Epithelial cell of prostate (primary cell): ENCODE measurements at places on chromosomes 5 and 9.

- DNase-seq = no peak
Measured at GRCh38 chr5:172493002-172493401, 38.7 kb upstream of the SH3PXD2B start.

GRCh38 chr5:84028093-84028492 lies 307.4 kb upstream of the HAPLN1 start:
- no peak for DNase-seq

DNA sequence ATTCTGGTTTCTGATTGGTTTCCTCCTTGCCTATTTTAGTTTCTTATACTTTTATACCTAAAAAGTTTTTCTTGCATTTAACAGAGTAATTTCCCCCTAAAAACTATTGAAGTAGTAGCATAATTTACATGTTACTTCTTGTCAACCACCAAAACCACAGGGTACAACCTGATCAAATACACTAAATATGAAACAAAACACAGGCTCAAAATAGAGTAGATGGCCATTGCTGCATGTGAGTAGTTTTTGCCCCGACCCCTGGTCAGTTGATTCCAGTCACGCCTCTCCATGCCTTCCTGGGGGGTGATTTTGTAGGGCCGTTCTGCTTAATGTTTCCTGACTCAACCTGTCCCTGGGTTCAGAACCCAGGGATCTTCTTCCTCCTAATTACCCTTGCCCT lies 101.8 kb downstream of the TLE4 start:
- DNase-seq = no peak

DNA sequence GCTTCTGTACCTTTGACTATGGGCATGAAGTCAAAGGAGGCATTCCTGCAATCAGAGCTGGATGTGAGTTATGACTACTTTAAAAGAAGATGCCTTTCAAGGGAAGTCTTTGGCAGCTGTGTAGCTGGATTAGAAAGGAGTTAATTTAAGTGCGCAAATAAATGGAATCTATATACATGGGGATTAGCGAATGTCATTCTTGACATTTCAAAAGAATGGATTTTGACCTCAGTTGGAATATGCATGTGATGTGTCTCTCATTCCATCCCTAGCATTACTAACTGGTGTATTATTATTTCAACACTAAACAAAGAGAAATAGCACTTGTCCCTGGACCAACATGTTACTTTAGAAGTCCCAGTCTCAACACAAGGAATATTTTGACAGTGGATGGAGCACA lies 359.6 kb upstream of the SLC24A2 start:
- no peak for DNase-seq

DNA sequence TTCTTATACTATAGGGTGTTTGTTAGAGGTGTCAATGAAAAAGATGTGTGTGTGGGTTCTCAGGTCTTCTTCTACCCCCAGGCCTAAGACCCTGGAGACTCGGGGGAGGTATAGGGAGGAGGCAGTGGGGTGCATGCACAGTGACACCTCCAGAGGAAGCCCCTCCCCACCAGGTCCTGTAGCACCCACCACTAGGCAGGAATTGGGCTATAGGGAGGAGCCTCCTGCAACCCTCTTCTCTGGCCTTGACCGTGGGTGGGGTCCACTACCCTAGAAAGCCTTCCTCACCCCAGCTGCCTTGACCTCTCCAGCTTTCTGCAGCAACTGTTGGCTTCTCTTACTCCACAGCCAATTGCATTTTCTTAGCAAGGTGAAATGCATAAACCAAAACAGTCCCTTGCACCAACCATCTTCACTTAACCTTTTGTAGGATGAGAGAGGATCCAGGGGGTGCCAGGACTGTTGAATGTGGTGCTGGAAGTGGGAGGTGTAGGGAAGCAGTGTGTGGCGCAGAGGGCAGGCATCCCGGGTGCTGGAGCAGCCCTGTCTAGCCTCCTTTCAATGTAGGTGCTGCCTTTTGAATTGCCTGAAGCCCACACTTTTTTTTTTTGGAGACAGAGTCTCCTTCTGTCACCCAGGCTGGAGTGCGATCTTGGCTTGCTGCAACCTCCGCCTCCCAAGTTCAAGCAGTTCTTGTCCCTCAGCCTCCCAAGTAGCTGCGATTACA lies 128.5 kb downstream of the RGS3 start:
- no peak for DNase-seq

DNA sequence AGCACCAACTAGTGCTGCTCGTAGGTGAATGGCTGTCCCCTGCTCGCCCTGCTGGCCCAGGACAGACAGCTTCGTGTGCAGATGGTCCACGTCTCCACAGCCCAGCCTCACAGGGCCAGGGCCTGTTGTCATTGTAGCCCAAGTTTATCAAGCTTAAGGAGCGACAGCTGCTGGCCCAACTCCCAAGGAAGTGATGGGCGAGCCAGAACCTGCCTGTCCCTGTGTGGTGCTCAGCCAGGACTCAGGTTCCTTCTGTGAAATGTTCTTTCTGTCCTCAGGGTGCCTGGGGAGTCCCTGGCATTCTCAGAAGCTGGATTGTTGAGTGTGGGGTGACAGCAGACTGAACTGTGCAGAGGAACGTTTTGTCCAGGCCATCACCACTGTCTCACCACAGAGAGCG lies 16.4 kb downstream of the TRIP13 start:
- no peak for DNase-seq

- no peak for DNase-seq
Measured at GRCh38 chr5:66519626-66520025, 76.6 kb upstream of the MAST4 start.

DNA sequence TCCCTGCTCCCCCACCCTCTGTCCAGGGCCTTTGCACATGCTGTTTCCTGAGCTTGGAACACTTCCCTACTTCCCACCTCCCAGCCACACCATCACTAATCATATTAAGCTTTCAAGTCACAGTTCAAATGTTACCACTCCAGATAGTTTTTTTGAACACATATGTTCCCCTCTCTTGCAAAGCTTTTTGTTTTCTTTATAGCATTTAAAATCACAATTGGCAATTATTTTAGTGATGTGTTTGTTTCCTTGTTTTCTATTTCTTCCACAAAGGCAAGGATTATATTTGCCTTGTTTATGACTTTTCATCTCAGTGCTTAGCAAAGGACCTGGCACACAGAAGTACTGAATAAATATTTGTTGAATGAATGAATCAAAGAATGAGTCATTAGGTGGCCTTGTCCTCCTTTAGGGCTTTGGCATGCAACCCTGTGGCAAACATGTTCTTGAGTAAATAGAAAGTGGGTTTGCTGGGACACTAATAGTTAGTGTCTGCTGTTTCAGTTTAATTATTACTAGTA lies 386.8 kb downstream of the FGF10 start:
- peak; percentile 50 for DNase-seq

GRCh38 chr5:6551287-6551954 lies 81.4 kb downstream of the NSUN2 start:
- no peak for DNase-seq

- no peak for DNase-seq
Measured at GRCh38 chr5:142166754-142167153, 58.2 kb downstream of the NDFIP1 start.

DNA sequence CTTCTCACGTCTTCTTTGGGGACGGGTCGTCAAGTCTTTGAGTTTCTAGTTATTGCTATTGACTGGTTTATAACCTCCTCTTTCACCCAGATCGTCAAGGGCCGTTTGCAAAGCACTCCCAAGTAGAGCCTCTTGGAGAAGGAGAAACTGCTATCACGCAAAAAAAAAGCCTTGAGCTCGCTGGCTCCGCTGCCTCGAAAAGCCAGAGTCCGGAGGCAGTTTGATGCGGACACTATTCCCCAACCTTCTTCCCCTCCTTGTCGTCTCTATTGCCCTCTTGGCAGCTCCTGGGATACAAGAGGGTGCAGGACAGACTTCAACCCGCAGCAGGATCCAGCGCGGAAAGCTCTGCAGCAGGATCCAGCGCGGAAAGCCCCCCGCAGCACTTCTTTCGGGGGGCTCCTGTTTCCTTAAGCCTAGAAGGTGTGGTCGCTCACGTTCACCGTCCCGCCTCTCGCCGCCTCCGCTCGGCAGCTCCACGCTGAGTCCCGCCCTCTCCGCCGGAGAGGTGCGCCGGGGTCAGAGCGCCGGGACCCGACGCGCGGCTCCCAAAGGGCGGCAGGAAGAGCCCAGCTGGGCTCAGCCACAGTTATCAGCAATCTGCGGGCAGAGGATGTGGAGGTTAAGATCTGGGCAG lies at the start of gene PCDHAC1:
PCDHAC1 (plus strand) TSS at position 494 of the 637 bp plus-strand sequence. CDS start 594 bp downstream, outside the sequence.
- DNase-seq = no peak

DNA sequence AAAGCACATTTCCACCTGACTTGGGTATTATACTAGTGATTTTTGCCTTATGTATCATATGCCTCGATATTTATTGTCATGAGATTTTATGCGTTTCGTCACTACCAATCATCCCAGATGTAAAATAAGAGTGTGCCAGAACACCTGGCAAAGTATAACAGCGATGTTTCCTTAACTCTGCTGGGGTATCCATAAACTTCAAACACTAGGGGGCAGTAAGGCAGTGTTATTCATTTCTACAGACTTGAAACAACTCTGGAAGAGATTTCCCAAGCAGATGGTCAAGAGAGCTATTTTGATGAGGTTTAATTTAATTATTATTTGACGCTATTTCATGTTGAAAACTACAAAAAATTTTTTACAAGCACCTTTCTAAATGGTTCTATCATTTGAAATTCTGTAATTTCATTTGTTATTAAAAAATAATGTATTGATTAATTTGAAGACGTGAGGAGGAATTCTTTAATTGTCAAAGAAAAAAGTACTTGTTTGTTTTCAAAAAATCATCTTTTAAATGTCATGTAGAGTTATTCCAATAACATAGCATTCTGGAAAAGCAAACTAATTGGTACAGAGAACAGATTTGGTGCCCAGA lies 388.5 kb upstream of the CTNND2 start:
- no peak for DNase-seq

GRCh38 chr5:93574491-93575305 lies 6.3 kb downstream of the NR2F1-AS1 start:
- DNase-seq = no peak

DNA sequence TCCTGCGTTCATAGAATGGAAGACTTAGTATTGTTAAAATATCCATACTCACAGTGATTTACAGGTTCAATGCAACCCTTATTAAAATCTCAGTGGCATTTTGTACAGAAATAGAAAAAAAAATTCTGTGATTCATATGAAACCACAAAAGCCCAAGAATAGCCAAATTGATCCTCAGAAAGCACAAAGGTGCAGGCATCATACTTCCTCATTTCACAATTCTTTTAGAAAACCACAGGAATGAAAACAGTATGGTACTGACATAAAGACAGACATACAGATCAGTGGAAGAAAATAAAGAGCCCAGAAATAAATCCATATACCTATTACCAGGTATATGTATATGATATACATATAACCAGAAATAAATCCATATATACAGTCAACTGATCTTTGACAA lies 86.8 kb upstream of the MEGF10 start:
- DNase-seq = no peak

GRCh38 chr9:125683486-125683885 lies 23.5 kb downstream of the MAPKAP1 start:
- DNase-seq = no peak

GRCh38 chr5:64811050-64811640 lies 42.4 kb downstream of the CWC27 start:
- peak; percentile 6 for DNase-seq

GRCh38 chr9:85155352-85155751 lies 485.8 kb downstream of the NTRK2 start:
- no peak for DNase-seq

DNA sequence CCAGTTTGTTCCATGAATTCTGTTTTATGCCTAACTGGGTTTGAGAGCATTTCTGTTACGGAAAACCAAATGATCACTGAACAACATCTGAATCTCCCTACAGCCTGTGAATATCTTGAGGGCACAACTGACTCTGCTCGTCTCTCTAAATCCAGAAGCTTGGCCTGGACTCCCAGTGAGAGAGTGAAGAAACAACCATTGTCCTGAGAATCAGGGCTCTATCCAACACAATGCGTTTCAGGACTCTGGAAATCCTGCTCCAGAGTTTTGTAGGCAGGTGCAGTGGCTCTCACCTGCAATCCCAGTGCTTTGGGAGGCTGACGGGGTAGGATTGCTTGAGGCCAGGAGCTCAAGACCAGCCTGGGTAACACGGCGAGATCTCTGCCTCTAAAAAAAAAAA lies 7.8 kb upstream of the MVB12B start:
- no peak for DNase-seq

GRCh38 chr5:174464504-174465165 lies 259.7 kb upstream of the MSX2 start:
- no peak for DNase-seq

GRCh38 chr9:71058660-71059059 lies 62.8 kb downstream of the TRPM3 start:
- DNase-seq = no peak

GRCh38 chr5:161420521-161420920 lies 126.0 kb downstream of the GABRB2 start:
- DNase-seq = no peak

DNA sequence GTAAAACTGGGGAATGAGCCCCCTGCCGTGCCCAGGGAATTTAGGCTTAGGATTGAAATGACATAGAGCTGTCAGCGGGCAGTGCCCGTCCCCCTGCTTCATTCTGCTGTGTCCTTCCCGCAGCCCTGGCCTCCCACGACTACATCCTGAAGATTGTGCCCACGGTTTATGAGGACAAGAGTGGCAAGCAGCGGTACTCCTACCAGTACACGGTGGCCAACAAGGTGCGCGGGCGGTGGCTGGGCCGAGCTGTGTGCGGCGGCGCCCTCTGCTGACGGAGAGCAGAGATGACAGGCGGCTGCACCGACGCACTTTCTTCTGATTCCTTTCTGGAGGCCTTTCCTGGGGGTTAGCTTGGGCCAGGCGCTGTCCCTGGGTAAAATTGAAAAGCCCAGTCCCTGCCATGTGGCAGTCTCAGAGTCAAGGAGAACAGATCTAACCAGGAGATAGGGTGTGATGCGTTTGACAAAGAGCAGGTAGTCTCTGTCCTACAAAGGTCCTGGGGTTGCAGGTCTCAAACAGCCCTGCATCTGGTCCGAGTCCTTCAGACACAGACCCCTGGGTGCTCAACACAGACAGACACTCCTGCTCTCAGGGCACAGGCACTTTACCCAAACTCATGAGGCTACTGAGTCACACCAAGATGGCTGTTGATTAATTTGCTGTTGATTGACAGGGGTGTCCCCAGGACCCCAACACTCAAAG lies 26.8 kb upstream of the RPL26L1 start:
- no peak for DNase-seq

GRCh38 chr9:21023861-21024260 lies 7.6 kb downstream of the HACD4 start:
- DNase-seq = no peak

- DNase-seq = no peak
Measured at GRCh38 chr5:32232441-32233219, 58.5 kb upstream of the GOLPH3 start.
